Astrocyte (in vitro differentiated cells and primary cell): ENCODE measurements at places on chromosomes 3 and 15. TPM values are rescaled to one million over a fixed set of nuclear protein-coding genes. Genes with fewer than 3 reads are reported as not detected.

The WDR93 gene
- total RNA-seq = not detected in 2 replicates

The ABTB1 gene
- 11.6 and 11.8 TPM in 2 replicates for total RNA-seq

The MELTF gene
- 24.0 and 31.7 TPM in 2 replicates for total RNA-seq

The CFAP91 gene
- 0.16 TPM in 1 of 2 replicates, not detected in the other for total RNA-seq

The GOLGA8A gene
- total RNA-seq = 50.2 and 62.8 TPM in 2 replicates

The SPESP1 gene
- total RNA-seq = not detected in 2 replicates

The SLC24A5 gene
- not detected in 2 replicates for total RNA-seq

The FETUB gene
- total RNA-seq = not detected in 2 replicates

The PLSCR5 gene
- total RNA-seq = not detected in 2 replicates

The TNNC1 gene
- 5.4 and 12.4 TPM in 2 replicates for total RNA-seq

The ISLR2 gene
- total RNA-seq = 0.14 and 0.19 TPM in 2 replicates

The LTK gene
- total RNA-seq = 0.14 TPM in 1 of 2 replicates, not detected in the other

The CALML4 gene
- 0.26 and 0.91 TPM in 2 replicates for total RNA-seq

The LRRC34 gene
- 1.0 and 1.3 TPM in 2 replicates for total RNA-seq

The HRG gene
- not detected in 2 replicates for total RNA-seq

The SLITRK3 gene
- 0.07 TPM in 1 of 2 replicates, not detected in the other for total RNA-seq

The SKOR1 gene
- not detected in 2 replicates for total RNA-seq

The TMA7 gene
- 252 and 272 TPM in 2 replicates for total RNA-seq

The RAP2B gene
- total RNA-seq = 42.2 and 45.4 TPM in 2 replicates

The GORASP1 gene
- total RNA-seq = 39.5 and 45.6 TPM in 2 replicates

The SNTN gene
- not detected in 2 replicates for total RNA-seq

The CNTN6 gene
- 0.22 TPM in 1 of 2 replicates, not detected in the other for total RNA-seq

The FBXW12 gene
- not detected in 2 replicates for total RNA-seq

The MRPL46 gene
- 24.3 and 24.6 TPM in 2 replicates for total RNA-seq

The PARP15 gene
- total RNA-seq = 0.09 and 0.22 TPM in 2 replicates

The PRSS50 gene
- not detected in 2 replicates for total RNA-seq

The STAB1 gene
- total RNA-seq = 0.39 TPM in 1 of 2 replicates, not detected in the other

The RTP1 gene
- not detected in 2 replicates for total RNA-seq

The FSD2 gene
- 0.09 TPM in 1 of 2 replicates, not detected in the other for total RNA-seq

The SLC28A2 gene
- not detected in 2 replicates for total RNA-seq

The SI gene
- not detected in 2 replicates for total RNA-seq

The KLHL40 gene
- total RNA-seq = not detected in 2 replicates

The SMCO1 gene
- not detected in 2 replicates for total RNA-seq

The NLGN1 gene
- total RNA-seq = 0.91 and 1.2 TPM in 2 replicates

The GOLIM4 gene
- 51.5 and 53.7 TPM in 2 replicates for total RNA-seq

The CDHR4 gene
- not detected in 2 replicates for total RNA-seq

The KY gene
- 0.11 TPM in 1 of 2 replicates, not detected in the other for total RNA-seq

The ITIH3 gene
- 0.16 and 0.36 TPM in 2 replicates for total RNA-seq

The TLR9 gene
- total RNA-seq = 0.25 and 0.36 TPM in 2 replicates

The MBD4 gene
- total RNA-seq = 22.3 and 22.8 TPM in 2 replicates

The IP6K2 gene
- total RNA-seq = 92.9 and 104 TPM in 2 replicates

The FOXB1 gene
- total RNA-seq = 0.96 and 1.3 TPM in 2 replicates

The MUSTN1 gene
- total RNA-seq = not detected in 2 replicates

The PPARG gene
- total RNA-seq = 3.0 and 4.4 TPM in 2 replicates

The FEZF2 gene
- total RNA-seq = not detected in 2 replicates

The DOCK3 gene
- 3.1 and 3.3 TPM in 2 replicates for total RNA-seq

The PYGO1 gene
- 4.6 and 5.5 TPM in 2 replicates for total RNA-seq
